Peyer's patch (tissue), 4 donors: ENCODE measurements at places on chromosomes 13 and 19. TPM values are rescaled to one million over a fixed set of nuclear protein-coding genes. Genes with fewer than 3 reads are reported as not detected.

- no peak for DNase-seq
Measured at GRCh38 chr19:15584095-15584494, 30.9 kb upstream of the CYP4F8 start.

DNA sequence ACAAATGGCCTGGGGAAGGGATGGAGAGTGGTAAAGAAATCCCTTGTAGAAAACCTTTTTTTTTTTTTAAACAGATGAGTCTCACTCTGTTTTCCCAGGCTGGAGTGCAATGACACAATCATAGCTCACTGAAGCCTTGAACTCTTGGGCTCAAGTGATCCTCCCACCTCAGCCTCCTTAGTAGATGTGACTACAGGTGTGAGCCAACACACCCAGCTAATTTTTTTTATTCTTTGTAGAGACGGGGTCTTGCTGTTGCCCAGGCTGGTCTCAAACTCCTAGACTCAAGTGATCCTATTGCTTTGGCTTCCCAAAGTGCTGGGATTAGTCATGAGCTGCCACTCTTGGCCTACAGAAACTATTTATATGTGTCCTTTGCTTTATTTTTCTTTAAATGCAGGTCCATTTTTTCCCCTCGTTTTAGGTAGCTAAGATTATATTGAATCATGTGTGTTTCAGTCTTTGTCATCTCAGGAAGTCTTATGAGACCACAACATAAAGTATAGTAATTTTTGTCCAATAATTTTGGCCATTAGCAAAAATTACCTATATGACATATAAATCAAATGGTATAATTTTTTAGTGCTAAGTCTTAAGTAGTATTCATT lies 10.5 kb downstream of the LPAR6 start:
- DNase-seq: no peak

- DNase-seq: no peak
Measured at GRCh38 chr19:11405846-11406643, 13.1 kb downstream of the RGL3 start.

DNA sequence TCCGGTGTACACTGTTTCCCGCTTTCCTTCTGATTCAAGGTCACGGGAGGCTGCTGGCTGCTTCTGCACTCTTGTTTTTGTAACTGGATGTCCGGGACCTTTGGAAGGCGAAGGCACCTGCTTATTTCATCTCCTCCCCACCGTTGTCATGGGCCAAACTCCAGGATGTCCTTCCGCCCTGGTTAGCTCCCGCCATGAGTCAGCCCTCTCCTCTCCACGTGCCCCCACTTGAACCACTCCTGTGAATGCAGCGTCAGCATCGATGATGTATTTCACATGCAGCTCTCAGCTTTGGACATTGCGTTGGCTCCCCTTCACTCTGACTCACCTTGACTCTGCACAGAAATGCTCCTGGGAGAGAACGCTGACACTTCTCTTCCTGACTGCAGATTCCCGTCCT lies 5.5 kb upstream of the GALP start:
- DNase-seq: no peak

DNA sequence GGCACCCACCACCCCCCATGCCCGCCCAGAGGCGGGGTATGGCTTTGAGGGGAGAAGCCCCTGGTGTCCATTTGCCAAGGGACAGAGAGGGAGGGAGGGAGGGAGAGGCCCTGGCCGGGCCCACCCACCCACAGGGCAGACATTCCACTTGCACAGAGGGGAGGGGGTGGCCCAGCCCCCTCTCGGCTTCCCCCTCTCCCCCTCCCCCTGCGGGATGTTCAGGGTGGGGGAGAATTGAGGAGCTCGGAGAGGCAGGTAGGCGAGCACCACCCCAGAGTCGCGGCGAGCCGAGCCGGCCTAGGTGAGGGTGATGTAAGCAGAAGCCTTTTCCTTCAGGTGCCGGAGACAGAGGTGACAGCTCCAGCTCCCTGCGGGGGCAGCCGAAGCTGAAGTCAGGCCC lies 12.3 kb downstream of the DPF1 start:
- DNase-seq: no peak

GRCh38 chr19:49896863-49897621 lies at the start of gene IL4I1:
IL4I1 (minus strand) TSS chr19:49896887; CDS start chr19:49896160, 727 bp downstream.
- peak; percentile 78 for DNase-seq

DNA sequence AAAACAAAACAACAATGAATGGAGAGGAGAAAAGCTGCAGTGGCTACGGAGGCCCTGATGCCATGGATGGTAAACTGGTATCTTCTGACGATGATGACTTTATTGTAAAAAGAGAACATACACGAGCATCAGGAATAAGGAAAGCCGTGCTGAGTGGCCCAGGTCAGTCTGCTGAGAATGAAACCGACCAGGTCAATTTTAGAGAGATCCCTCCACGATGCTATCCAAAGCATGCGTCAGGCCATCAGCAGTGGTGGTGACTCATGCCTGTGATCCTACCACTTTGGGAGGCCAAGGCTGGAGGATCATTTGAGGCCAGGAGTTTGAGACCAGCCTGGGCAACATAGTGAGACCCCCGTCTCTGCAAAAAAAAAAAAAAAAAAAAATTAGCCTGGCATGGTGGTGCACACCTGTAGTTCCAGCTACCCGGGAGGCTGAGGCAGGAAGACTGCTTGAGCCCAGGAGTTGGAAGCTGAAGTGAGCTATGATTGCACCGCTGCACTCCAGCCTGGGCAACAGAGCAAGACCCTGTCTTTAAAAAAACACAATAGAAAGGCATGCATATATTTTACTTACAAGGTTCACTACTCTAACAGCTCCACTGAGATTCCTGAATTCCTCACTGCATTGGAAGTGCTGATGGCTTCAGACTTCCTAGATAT lies 62.3 kb downstream of the GADD45B start:
- DNase-seq: no peak

GRCh38 chr13:90926459-90926858 lies 421.0 kb upstream of the MIR17HG start:
- DNase-seq: no peak

DNA sequence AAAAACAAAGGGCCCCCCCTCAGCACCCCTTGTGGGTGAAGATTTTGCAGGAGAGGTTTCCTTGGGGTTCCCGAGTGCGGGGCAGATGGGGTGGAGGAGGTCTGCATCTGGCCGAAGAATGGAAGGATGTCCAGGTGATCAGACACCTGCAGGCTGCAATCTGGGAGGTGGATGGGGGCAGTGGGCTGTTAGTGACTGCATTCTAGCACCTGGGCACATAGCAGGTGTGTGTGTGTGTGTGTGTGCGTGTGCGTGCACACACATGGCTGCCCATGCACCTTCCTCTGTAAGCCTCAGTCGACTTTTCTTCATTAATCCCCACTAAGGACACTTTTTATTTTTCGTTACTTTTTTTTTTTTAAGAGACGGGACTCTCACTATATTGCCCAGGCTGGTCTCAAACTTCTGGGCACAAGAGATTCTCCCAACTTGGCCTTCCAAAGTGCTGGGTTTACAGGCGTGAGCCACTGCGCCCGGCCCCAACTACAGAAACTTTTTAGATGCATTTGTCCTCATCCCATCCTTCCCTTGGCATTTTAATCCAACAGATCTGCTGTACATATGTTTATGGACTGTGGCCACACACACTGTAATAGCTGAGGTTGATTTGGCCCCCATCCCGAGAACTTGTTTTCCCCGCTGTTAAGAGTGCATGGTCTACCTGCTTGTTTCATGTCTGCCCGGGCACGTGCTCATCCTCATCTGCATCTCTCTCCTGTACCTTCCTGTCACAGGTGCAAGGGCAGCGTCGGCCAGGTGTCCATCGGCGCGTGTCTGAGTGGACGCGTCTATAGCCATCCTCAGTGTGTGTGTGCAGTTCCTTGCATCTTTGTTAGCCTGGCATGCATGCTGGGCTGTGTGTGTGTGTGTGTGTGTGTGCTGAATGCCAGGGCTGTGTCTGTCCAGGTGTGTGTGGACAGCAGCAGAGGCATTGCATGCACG lies 731 bp downstream of the MAG start:
- no peak for DNase-seq

- no peak for DNase-seq
Measured at GRCh38 chr13:44433863-44434765, 60.5 kb downstream of the SERP2 start.

GRCh38 chr13:113399755-113400149 lies 35.8 kb upstream of the GRTP1 start:
- peak; percentile 20 for DNase-seq

DNA sequence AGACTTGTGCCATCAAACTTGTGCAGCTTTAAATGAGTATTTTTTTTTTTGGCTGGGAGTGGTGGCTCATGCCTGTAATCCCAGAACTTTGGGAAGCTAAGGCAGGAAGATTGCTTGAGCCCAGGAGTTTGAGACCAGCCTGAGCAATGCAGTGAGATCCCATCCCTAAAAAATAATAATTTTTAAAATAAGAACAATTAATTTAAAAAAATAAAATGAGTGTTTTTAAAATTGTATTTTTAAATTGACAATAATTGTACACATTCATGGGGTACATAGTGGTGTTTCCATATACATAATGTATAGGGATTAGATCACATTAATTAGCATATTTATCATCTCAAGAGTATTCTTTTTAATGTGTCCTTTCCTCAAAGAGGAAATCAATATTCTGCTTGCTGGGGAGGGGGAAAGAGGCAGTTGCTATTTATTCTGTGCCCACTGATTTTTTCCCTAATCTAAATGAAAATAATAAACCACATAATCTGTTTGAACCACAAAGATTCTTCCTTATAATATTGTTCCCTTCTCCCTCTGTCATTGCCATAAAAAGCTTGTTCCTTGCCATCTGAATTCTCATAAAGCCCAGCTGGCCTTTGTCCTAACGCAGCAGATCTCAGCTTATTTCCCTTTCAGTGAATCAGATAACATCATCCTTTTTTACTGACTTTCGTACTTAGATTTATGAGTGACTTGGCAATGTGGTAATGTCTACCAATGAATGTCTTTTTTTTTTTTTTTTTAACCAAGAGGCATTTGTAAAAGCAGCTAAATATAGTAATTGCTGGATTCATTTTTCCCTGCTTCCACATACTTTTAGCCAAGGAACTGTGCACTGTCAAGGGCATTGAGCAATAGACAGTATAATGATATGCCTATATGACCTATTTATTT lies 81.8 kb upstream of the RUBCNL start:
- DNase-seq: no peak

- DNase-seq: peak; percentile 79
Measured at GRCh38 chr13:75635828-75636435, at the start of gene LMO7. LMO7 (plus strand) TSS chr13:75636330; CDS start chr13:75636658, 328 bp downstream.

DNA sequence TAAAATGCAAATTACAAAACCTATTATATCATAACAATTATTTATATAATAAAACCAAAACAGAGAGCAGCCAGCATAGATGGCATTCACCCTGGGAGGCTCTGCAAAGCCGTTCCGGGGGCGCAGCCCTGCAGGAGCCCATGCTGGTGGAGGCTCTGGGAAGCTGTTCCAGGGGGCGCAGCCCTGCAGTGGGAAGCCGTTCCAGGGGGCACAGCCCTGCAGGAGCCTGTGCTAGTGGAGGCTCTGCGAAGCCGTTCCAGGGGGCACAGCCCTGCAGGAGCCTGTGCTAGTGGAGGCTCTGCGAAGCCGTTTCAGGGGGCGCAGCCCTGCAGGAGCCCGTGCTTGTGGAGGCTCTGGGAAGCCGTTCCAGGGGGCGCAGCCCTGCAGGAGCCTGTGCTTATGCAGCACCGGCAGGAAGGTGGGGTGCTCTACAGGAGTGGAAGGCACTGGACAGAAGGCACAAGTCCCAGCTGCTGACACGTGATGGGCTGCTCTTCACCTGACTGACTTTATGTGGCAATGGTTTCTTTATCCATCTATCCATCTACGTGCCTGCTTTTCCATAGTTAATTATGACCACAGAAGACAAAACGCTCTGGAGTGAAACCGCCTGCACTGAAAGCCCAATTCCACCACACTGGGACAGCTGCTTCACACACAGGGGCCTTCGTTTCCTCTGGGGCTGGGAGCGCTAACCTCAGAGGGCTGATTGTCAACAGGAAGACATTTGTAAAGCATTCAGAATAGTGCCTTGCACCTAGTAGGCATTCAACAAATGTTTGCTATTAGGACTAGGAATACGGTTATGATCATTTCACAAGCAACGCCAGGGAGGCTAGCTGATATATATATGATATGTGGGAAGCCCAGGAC lies 23.7 kb downstream of the PCID2 start:
- DNase-seq: no peak

GRCh38 chr19:31497709-31498108 lies 148.5 kb upstream of the TSHZ3 start:
- no peak for DNase-seq

DNA sequence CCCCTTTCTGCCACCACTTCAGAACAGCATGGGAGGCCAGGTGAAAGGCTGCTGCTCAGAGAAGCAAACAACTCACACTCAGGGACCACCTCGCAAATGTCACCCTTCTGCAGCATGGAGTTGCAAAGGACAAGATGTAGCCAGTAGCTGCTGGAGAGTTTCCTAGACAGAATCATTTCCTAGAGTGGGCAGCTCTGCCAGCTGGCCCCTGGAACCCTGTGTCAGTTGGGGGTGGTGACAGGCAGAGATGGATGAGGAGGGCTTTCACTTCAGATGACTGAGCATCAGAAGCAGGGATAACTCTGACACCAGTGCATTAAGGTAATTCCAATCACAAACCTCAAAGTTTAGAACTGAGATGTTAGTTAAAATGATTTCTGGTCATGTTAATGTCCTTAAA lies 34.4 kb upstream of the EPHX3 start:
- DNase-seq: no peak

DNA sequence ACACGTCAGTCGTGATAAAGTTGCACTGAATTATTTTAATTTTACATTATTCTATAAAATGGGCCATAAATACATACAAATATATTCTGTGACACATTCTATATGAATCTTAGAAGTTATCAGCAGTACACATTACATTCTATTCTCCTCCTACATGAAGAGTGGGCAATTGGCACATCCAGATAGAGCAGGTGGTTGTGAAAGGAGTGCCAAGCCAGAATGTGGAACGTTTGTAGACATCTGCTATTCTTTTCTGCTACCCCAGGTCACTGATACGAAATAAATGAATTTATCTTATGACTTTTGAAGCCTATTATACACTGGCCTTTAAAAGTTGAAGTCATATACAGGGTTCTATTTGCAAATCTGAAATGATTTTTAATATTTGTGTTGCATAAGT lies 373.2 kb downstream of the PCDH17 start:
- no peak for DNase-seq

DNA sequence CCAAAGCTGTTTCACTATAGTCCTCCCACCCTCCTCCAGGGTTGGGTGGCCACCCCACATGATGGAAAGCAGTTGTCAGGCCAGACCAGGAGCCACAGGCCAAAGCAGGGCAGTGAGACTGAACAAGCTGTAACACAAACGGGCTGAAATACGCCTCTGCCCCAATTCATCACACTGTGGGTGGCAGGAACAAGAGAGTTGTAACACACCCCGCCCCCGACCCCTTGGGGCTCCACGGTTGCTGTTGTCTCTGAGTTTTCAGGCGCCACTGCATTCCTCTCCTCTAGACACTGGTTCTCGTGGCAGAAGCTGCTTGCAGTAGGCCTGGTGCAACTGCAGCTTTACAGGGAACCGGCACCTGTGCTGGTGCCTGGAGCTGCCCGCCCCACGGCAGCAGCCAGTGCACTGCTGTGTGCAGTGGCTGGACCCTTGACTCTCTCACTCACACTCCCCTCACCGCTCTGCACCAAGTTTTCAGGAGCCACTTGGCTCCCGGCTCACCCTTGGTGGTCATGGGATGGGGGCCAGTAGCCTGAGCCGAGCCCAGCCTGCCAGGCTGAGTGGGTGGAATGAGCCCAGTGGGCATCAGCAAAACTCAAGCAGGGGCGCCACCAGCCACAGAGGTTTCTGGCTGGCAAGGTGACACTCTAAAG lies 1314.5 kb upstream of the MIR17HG start:
- no peak for DNase-seq

GRCh38 chr19:54674021-54674617 lies 11.3 kb downstream of the LILRB4 start:
- no peak for DNase-seq

GRCh38 chr19:38469151-38469550 lies 35.7 kb downstream of the RYR1 start:
- DNase-seq: no peak

ADM5 gene
- total RNA-seq: 9.1 TPM

ERICH6B gene
- not detected for total RNA-seq

FFAR1 gene
- total RNA-seq: 1.6 TPM

GAPDHS gene
- not detected for total RNA-seq
